ENCODE measurements at places on chromosomes 3 and 15. TPM values are rescaled to one million over a fixed set of nuclear protein-coding genes. Genes with fewer than 3 reads are reported as not detected.

GRCh38 chr3:127264292-127264691 is 23.6 kb downstream of the PRR20G start:
- H3K27ac ChIP-seq: no peak overlapping the region
- H3K36me3 ChIP-seq: no peaks in the 10 kb centered on the region
- H3K4me1 ChIP-seq: no peaks in the 10 kb centered on the region
- H3K4me3 ChIP-seq: no peak overlapping the region

DNA sequence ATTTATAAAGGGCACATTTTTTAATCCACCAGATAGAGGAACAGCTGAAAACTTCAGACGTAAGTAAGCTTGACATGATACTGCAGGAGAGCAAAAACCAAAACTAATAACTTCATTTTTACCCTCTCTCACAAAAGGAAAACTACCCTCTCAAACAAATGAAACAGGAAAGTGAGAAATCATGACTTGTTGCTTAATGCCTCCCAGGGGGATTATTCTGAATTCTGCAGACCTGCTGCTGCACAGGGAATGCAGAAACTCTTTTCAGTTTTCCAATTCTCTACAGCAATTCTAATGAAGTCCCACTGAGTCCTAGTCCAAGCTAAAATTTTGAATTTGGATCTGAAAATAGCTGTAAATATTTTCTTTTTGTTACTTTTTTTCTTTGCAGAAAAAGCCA is 637.1 kb upstream of the CCDC54 start:
- no peaks in the 10 kb centered on the region for H3K27me3 ChIP-seq
- H3K36me3 ChIP-seq: no peaks in the 10 kb centered on the region
- H3K4me1 ChIP-seq: no peaks in the 10 kb centered on the region
- no peak overlapping the region for H3K4me3 ChIP-seq

LINGO1 gene
- not detected for polyA plus RNA-seq

DNA sequence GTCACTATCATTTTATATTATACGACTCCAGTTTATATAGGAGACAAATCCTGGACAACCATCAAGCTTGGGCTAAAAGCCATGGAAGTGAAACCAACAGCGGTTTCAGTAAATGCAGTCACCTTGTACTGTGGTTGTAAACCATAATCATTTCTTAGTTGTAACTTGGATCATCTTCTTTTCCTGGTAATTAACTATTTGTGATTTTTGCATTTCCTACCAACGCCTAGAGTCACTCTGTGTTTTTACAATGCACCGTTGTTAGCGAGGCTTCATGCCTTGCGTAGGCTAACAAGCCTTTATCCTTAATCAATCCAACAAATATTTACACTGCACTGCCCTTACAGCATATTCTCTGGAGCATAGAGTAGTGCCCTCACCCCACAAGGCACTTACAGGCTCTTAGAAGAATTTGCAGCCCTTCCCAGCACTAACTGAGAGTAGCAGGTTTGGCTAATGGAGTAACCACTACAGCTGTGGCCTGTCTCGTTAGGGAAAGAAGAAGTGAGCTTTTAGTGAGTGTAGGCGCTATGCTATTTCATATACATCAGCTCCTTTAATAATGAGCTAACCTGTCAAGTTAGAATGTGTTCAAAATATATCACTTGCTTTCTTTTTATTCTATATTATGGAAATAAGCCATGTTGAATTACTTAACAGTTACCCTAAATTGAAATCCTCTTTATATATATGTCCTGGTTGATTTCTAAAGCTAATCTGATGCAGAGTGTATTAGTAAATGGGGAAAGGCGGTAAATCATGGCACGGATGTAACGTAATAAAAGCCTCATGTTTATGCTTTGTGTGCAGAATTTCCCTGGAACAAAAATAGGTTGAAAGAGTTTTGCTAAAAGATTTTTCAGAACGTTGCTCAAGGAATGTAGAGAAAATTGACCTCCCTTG is 62.8 kb downstream of the ABHD2 start:
- peaks cover 38% of the 10 kb centered on the region for H3K36me3 ChIP-seq
- no peaks in the 10 kb centered on the region for H3K27me3 ChIP-seq
- DNase-seq: no peak
- no peak overlapping the region for H3K4me3 ChIP-seq

GRCh38 chr3:147191795-147192385 is 214.5 kb downstream of the ZIC4 start:
- H3K27ac ChIP-seq: no peak overlapping the region
- no peaks in the 10 kb centered on the region for H3K27me3 ChIP-seq
- no peaks in the 10 kb centered on the region for H3K36me3 ChIP-seq
- no peaks in the 10 kb centered on the region for H3K4me1 ChIP-seq
- no peak for DNase-seq
- H3K4me3 ChIP-seq: no peak overlapping the region
